Naive thymus-derived CD8-positive, alpha-beta T cell (primary cell): ENCODE measurements at places on chromosomes 1 and 21.

DNA sequence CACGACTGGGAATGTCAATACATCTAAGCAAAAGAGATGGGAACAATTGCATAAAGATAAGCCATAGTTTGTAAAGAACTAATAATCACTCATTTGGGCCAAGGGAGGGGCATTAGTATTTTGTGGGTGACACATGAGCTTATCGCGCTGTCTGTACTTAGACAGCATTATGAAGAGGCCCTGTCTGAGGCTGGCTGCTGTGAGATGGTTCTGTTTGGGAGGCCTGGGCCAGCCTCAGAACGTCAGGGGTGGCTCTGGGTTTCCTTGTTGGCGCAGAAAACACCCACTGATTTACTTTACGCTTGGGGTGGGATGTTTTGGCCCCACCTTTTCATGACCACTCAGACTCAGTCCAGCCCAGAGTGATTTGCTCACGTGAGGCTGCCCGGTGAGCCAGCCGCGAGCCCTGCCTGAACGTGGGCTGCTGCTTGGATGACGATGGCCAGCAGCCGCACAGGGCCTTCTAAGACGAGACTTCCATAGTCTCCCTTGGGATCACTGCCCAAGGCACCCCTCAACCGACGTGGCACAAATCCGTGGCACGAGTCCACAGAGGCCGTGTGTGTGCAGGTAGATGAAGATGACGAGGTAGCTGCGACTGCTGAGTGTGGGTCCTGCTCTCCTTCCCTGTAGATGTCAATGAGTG is 18.7 kb downstream of the UMODL1 start:
- no peak for DNase-seq

DNA sequence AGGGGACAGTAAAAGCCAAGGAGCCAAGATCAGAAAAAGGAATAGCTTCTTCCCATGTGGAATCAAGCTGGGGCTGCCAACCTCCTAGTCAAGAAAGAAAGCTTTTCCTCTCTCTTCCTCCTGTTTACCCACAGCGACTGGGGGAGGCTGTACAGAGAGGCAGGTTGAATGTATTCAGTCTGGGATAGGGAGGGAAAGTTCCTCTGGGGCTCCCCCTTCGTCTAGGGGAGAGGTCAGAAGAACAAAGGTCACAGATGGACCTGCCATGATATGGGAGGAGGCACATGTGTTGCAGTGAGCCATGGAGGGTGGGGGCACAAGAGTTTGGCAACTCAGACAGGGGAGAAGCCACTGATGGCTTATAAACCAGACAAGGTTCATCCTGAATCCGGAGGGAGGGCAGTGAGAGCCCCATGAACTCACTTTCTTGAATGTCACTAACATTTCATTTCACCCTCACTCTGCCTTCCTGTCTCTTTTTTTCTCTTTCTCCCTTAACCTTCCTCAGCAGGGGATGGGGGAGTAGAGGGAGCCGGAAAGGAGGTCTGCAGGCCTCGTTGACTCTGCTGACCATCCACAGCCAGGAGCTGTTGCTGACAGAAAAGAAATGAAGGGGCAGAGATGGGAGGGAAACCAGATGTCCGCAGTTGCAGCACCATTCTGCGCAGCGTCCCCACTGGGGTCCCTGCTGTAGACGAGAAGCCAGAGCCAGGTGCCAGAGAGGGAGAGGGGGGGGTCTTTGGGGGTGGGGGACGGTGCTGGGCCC is 61.1 kb downstream of the PLXNA2 start:
- DNase-seq, result no peak

GRCh38 chr1:247105966-247106365 is 1.8 kb upstream of the ZNF669 start:
- DNase-seq, result no peak

GRCh38 chr21:29378832-29379231 is 80.1 kb downstream of the BACH1 start:
- no peak for DNase-seq

DNA sequence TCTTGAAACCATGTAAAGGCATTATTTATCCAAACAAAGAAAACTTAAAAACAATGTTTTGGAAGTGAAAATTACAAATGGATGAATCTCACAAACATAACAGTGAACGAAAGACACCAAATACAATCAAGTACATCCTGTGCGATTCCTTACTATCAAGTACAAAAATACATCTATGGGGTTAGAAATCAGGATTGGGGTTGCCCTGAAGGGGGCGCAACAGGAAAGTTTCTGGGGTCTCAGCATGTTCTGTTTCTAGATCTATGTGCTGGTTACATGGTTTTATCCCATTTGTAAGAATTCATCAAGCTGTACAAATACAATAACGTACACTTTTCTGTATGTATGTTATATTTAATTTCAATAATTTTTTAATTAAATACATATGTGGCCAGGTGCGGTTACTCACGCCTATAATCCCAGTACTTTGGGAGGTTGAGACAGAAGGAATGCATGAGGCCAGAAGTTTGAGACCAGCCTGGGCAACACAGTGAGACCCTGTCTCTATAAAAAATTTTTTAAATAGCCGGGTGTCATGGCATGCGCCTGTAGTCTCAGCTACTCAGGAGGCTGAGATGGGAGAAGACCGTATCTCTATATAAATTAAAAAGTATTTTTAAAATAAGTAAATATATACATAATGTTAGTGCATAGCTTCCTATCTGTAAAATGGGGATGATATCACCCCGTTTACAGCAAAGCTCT is 121.5 kb upstream of the SOD1 start:
- no peak for DNase-seq

DNA sequence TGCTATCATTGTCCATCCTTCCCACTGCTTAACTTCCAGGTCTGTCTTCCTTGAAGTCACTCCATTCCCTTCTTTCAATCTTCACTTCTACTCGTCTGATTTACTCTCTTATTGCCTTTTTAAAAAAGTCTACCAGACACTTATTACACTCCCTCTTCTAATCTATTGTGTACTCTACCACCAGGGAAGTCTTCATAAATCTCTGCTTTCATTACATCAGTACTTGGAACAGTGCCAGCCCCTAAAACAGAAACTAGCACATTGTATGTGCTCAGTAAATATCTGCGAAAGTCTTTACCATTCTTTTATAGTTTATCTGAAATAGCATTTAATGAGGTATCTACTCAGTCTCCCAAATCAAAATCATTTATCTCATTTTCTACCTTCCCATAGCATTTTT is 236.4 kb downstream of the USH2A start:
- no peak for DNase-seq

GRCh38 chr1:40450495-40451237 is 390 bp downstream of the ZFP69B start:
- peak; percentile 46 for DNase-seq

DNA sequence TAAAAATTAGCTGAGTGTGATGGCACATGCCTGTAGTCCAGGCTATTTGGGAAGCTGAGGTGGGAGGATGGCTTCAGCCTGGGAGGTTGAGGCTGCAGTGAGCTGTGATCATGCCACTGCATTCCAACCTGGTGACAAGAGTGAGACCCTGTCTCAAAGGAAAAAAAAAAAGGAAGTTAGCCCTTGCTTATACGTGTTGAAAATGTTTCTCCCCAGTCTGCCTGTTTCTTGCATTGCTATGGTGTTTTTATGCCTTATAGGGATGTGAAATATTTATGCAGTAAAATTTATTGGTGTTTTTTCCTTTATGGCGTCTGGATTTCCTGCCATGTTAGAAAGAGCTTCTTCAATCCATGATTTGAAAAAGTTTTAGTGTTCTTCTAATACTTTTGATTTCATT is 3.6 kb upstream of the RERE start:
- DNase-seq, result no peak

DNA sequence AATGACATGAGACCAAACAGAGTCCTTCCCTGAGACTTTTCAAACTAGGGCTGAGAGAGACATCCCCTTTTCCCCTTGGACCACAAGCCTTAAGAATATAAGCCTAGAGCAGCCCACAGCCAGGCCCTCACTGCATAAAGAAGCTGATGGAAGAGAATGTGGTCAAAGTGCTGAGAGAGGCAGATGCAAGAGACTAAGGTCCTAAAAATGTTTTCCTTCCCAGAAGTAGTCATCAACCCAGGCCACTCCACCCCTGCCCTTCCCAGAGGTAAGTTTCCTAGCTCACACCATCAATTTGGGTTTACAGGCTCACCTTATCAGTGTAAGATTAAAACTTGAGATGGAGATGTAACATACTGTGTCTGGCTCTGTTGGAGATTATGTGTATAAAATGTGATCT is 58.2 kb downstream of the BCAR3 start:
- no peak for DNase-seq

- DNase-seq, result no peak
Measured at GRCh38 chr1:183051546-183051945, 28.3 kb downstream of the LAMC1 start.

DNA sequence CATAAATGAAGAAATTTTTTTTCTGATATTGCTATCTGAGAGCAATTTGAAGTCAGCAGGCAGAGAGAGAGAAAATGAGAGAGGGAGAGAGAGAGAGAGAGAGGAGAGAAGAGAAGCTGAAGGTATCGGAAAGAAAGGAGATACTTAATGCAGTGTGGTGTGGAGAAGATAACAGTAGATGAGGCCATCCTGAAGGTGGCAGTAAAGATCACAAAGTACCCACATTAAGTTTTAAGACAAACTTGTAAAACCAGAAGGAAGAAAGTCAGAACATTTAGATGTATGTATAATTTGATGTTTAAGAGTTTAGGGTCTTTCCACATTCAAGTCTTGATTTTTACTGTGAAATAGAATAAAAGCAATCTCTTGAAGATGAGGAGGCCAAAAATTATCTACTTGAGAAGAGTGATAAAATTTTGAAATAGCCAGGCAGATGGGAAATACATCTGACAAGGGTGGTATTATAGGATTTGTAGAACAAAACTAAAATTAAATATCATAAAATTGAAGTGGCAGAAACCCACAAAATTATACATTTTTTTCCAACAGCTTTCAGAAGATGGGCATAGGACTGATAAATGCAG is 1753.4 kb downstream of the MRPL39 start:
- no peak for DNase-seq

DNA sequence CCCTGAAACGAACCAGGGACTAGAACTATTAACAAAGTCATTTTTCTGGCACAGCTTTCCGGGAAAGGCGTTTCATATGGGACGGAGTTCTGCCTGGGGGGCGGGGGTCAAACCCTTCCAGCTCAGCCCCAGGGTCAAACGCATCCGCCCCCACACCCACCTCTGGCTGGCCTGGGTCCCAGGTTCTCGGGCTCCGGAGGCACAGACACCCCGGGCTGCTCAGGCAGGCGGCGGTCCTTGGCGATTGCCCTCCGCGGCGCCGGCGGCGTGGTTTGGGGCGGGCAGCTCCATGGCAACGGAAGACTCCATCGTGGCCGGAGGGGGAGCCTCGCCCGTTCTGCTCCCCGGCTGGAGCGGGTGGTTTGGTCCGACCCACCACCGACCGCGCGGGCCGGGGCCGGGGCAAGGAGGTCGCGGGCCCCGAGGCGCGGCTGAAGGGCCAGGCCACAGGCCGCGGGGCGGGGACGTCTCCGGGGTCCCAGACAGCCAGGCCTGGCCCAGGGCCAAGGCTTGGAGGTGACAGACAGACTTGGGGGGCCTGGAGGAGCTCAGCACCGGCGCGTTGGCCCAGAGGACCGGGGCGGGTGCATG is at the start of gene CFAP74:
CFAP74 (minus strand) TSS at position 246 of the 591 bp plus-strand sequence. CDS start 12,830 bp downstream, outside the sequence.
- DNase-seq, result no peak

DNA sequence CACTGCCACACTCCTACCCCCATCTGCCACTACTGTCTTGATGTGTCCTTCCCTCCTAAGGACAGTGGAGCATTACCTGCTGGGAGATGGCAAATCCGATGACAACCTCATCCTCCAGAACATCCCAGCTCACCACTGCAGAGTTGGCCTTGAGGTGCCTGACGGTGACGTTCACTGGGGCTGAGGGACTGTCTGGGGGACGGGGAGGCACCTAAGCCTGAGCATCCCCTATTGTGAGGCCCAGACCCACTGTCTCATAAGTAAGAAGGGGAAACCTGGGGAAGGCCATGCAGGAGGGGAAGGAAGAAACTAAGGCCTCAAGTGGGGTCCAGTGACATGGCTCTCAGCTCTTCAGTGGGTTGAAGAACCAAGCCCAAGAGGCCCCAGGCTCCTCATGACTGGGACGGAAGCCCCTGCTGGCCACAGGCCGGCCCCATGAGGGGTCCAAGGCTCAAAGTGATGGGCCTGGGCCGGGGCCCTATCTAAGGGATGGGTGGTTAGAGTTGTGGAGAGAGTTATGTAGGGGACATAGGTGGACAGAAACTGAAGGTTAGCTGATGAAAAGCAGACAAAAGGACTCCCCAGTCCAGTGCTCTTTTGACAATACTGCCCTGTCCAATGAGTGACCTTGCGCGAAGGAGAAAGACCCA is 1.8 kb downstream of the FNDC5 start:
- no peak for DNase-seq

DNA sequence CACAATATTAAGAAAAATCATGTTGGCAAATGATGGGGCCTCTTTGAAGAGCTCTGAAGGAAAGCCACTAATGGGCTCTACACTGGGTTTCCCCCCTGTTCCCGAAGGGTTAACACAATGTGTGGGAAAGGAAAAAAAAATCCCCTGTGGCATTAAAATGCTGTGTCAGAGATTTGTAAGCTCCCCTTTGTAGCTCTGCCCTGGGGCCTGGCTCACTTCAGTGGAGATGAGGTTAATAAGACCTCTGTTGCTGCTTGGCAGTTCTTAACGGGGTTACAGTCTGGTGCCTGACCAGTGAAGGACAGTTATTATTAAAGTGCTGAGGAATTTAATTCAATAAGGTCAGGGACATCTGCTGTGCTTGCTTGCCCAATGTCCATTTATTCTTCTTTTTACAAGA is 129.7 kb upstream of the UBE2U start:
- DNase-seq, result no peak

GRCh38 chr1:92410706-92411105 is 76.0 kb downstream of the GFI1 start:
- peak; percentile 8 for DNase-seq

DNA sequence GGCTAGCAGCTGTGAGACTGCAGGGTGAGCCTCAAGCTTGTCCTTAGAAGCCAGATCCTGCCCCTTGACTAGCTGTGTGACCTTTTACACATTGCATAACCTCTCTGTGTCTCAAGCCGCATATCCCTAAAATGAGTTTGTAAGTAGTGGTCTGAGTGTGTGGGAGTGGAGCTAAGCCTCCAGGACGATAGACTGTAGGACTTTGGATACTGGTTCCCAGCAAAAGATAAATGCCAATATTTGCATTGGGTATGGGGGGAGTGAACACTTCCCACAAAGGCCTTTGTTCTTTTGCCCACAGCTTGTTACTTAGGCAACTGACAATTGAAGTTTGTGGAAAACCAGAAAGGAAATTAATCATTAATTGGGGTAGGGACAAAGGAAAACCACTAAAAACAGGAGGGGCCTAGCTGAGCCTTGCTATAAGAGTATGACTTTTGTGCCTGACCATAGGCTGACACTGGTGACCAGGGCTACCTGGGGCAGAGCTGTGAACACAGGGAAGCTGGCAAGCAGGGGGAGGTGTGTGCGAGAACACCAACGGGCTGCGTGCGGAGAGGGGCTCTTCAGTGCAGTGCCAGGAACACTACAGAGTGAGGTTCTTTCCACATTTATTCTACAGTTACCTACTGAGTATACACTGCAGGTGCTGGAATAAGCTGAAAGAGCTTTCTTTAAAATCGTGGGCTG is 102.4 kb upstream of the ETV3 start:
- no peak for DNase-seq
